Activated naive CD4-positive, alpha-beta T cell (primary cell): ENCODE measurements at places on chromosomes 12 and 14.

- DNase-seq = no peak
Observed at GRCh38 chr12:132772606-132773005, 11.0 kb upstream of the ANKLE2 start.

GRCh38 chr14:85584481-85584880, 54.5 kb downstream of the FLRT2 start:
- no peak for DNase-seq

- no peak for DNase-seq
Observed at GRCh38 chr14:60922050-60922449, 58.8 kb downstream of the TRMT5 start.

GRCh38 chr14:34262127-34262910, 199.7 kb downstream of the SPTSSA start:
- DNase-seq = no peak

DNA sequence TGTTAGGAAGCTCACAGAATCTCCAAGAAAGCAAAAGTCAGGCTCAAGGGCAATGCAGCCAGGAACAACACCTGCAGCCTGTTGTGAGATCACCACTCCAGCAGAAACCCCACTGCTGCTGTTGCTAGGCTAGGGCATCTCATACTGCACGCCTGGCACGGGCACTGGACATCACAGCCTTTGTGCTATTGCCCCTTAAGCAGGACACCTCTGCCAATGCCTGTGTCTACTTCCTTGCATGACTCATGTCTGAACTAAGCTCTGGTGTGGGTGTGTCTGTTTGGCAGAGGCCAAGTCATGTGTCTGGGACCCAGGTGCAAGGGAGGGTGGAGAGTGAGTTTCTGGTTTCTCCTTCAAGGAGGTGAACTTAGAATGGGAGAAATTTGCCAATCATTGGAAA, 10.0 kb upstream of the DDX47 start:
- DNase-seq = no peak

GRCh38 chr14:102913341-102914211, 8.9 kb upstream of the AMN start:
- DNase-seq = no peak
